ENCODE measurements at places on chromosomes 1 and 21. TPM values are rescaled to one million over a fixed set of nuclear protein-coding genes. Genes with fewer than 3 reads are reported as not detected.
A peak's percentile ranks its signal among the peaks of the same experiment; 100 is the strongest.

Gene GNG12
- 59.8 TPM for total RNA-seq

Gene TTC13
- total RNA-seq: 18.6 TPM

Gene HMGCS2
- total RNA-seq: not detected

Gene GSTM3
- 29.7 TPM for total RNA-seq

Gene NBPF12
- total RNA-seq: 14.2 TPM

GRCh38 chr1:154179946-154180687 is 11.8 kb downstream of the TPM3 start:
- peak overlapping the region; percentile 38 for H3K27ac ChIP-seq
- DNase-seq: no peak
- H3K4me1 ChIP-seq: peaks cover 69% of the 10 kb centered on the region
- H3K27me3 ChIP-seq: no peaks in the 10 kb centered on the region
- H3K4me3 ChIP-seq: peak overlapping the region; percentile 98

- H3K27me3 ChIP-seq: no peaks in the 10 kb centered on the region
- no peak overlapping the region for H3K27ac ChIP-seq
- DNase-seq: no peak
- peaks cover 6% of the 10 kb centered on the region for H3K4me1 ChIP-seq
Measured at GRCh38 chr1:77018761-77019160, 151.5 kb downstream of the ST6GALNAC5 start.

- peaks cover 17% of the 10 kb centered on the region for H3K36me3 ChIP-seq
- H3K27me3 ChIP-seq: no peaks in the 10 kb centered on the region
- no peak overlapping the region for H3K4me3 ChIP-seq
- no peak for DNase-seq
Measured at GRCh38 chr1:99979091-99979490, 9.3 kb downstream of the SLC35A3 start.

DNA sequence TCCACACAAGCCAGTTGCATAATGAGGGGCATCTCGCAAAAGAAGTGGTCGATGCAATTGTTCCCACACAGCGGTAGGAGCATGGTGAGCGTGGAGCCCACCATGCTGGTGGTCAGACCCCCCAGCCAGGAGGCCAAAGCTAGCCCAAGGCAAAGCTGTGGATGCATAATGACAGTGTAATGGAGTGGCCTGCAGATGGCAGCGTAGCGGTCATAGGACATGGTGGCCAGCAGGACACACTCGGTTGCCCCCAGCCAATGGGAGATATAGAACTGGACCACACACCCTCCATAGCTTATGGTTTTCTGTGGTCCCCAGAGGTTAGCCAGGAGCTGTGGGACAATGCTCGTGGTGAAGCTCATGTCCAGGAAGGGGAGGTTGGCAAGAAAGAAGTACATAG is 4.3 kb downstream of the OR2C3 start:
- peaks cover 6% of the 10 kb centered on the region for H3K27me3 ChIP-seq
- H3K4me3 ChIP-seq: no peak overlapping the region
- DNase-seq: no peak
- no peaks in the 10 kb centered on the region for H3K36me3 ChIP-seq
- no peak overlapping the region for H3K27ac ChIP-seq
